Right atrium auricular region (tissue), 2 donors: ENCODE measurements at places on chromosomes 4 and X. TPM values are rescaled to one million over a fixed set of nuclear protein-coding genes. Genes with fewer than 3 reads are reported as not detected.

DNA sequence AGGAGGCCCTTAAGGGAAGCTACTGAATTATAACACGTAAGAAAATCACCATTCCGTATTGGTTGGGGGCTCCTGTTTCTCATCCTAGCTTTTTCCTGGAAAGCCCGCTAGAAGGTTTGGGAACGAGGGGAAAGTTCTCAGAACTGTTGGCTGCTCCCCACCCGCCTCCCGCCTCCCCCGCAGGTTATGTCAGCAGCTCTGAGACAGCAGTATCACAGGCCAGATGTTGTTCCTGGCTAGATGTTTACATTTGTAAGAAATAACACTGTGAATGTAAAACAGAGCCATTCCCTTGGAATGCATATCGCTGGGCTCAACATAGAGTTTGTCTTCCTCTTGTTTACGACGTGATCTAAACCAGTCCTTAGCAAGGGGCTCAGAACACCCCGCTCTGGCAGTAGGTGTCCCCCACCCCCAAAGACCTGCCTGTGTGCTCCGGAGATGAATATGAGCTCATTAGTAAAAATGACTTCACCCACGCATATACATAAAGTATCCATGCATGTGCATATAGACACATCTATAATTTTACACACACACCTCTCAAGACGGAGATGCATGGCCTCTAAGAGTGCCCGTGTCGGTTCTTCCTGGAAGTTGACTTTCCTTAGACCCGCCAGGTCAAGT lies 6.9 kb upstream of the MSANTD1 start:
- DNase-seq, result no peak

DNA sequence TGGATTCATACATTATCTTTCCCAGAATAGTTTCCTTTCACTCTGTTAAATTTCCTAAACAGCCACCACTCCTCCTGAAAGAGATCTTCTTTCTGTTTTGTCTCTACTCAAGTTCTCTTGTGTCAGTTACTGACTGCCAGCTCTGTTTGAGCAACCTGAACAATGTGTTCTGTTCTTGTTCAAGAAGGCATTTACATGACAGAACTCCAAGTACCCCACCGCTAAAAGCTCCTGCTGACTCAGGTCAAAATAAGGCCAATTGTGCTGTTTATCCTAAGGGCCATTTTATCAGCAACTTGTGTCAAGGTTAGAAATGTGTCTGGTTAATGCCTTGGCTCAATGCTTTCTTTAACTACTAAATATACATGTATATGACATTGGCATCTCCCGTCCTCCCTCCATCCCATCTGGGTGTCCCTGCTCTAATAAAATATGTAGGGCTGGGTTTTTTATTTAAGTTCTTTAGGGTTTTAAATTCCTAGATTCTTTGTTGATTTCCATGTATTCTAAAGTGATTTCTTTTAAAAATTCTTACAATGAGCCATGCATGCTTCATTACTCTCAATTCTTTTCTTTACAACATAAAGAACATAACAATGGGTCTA lies 144.3 kb upstream of the PAQR3 start:
- no peak for DNase-seq

DNA sequence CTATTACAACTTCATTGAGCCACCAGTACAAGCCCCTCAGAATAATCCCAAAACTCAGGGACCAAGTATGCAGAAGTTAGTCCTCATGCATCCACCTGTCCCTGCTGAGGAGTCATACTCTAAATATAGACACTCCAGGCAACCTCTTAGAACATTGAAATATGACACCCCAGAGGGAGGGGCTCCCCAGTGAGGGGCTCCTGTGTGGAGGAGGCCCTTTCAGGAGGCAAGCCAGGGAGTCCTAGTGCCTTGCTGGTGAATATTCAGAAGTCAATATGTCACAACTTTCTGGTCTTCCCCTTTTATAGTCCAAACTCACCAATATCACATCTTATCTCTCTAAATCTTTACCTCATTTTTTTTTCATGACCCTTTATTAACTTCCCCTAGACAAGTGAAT lies 1.6 kb upstream of the ARMCX6 start:
- no peak for DNase-seq

DNA sequence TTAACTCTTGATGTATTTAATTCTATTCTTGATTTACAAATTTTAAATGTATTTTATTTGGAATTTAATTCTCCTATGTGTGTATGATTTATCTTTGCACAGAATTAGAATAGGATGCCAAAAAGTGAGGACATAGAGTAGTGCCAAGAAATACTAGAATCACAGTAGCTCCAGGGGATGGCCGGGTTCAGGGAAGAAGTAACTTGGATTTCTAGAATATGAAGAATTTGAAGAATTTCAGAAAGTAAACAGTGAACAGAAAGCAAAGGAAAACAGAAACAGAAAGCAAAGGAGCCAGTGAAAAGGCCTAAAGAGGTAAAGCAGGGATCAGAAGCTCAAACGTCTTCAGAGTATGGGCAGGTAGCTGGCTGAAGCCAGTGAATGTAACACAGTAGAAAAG lies 1187.6 kb downstream of the RPA4 start:
- no peak for DNase-seq

- no peak for DNase-seq
Observed at GRCh38 chr4:158169506-158169905, 3.3 kb downstream of the GASK1B start.

- no peak for DNase-seq
Observed at GRCh38 chr4:101693842-101694398, 96.6 kb upstream of the BANK1 start.

DNA sequence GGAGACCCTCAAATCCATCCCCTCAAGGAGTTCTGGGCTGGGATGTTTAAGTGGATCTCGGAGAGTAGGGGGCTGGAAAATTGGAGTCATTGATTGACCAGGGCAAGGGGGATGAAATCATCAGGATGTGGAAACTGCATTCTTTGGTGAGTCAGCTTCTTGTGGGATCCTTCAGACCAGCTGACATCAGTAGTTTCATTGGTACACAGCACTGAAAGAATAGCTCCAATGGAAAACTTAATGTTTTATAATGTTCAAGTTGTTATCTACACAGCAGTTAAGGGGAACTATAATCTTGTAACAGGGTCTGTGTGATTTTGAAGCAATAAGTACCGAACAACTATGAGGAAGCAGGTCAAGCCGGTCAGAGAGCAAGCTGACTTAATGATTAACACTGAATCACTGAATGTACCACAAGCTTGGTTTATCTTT lies 506.1 kb downstream of the RPA4 start:
- DNase-seq, result no peak

DNA sequence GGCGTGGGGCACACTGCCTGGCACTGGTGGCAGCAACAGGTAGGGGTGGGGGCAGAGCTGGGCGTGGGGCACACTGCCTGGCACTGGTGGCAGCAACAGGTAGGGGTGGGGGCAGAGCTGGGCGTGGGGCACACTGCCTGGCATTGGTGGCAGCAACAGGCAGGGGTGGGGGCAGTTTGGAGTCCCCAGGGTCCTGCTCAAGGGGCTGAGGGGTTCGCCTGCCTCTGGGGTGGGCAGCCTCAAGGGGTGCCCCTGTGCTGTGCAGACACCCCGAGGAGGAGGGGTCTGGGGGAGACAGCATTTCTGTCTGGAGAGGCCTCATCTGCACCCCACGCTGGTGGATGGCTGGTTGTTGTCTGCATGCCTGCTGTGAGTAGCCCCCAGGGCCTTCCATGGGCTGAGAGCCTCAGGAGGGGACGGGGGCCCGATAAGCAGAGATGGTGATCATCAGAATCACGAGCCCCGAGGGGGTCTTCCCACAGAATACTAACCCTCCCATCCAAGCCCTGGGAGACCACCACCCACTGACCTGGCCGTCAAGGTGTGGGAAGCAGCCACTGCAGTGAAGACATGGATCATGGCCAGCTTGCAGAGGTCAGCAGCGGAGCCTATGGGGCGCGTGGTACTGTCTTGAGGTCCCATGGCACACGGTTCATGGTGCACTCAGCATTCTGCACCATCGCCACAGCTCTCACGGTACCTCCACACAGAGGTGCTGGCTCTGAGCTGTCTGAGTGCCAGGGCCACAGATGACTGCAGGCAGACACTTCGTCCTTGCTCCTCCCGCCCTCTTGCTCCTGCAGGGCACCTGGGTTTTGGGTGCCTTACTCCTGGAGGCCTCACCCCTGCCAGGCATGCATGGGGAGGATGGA lies 21.5 kb downstream of the NAT8L start:
- no peak for DNase-seq

DNA sequence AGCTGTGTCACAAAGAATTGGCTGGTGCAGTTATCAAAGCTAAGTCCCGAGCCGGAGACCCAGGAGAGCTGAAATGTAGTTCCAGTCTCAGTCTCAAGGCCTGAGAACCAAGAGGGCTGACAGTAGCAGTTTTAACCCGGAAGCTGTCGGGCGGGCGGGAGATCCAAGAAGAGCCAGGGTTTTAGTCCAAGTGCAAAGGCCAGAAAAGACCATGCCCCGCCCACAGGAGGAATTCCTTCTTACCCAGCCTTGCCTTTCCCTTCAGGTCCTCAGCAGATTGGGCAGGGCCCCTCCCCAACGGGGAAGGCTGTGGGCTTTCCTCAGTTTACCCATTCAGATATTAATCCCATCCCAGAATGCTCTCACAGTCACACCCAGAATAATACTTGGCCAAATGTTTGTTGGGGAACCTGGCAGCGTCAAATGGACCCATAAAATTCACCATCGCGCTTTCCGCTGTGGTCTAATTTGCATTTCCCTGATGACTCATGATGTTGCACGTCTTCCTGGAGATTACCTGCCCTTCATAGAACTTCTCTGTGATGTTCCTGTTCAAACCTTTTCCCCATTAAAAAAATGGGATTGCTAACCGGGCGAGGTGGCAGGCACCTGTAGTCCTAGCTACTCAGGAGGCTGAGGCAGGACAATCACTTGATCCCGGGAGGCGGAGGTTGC lies 16.2 kb downstream of the MAEA start:
- DNase-seq, result no peak

DNA sequence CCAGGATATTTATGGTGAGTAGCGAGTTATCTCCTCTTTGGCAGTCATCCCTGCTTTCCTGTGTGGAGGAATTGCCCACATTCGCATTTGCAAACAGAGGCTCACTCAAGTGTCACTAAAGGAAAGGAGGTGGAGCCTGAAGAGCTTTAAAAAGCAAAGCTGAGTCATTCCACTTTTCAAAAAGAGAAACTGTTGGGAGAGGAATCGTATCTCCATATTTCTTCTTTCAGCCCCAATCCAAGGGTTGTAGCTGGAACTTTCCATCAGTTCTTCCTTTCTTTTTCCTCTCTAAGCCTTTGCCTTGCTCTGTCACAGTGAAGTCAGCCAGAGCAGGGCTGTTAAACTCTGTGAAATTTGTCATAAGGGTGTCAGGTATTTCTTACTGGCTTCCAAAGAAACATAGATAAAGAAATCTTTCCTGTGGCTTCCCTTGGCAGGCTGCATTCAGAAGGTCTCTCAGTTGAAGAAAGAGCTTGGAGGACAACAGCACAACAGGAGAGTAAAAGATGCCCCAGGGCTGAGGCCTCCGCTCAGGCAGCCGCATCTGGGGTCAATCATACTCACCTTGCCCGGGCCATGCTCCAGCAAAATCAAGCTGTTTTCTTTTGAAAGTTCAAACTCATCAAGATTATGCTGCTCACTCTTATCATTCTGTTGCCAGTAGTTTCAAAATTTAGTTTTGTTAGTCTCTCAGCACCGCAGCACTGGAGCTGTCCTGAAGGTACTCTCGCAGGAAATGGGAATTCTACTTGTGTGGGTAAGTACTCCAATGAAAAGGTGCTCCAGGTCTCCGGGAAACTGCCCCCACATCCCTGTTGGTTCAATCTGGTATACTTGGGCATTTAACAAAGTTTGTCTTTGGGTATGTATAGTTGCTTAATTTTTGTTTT lies at the start of gene EGF:
EGF (plus strand) TSS at position 178 of the 890 bp plus-strand sequence; CDS start at position 631, 453 bp downstream.
- no peak for DNase-seq

GRCh38 chr4:129350834-129351721 lies 255.1 kb downstream of the C4orf33 start:
- no peak for DNase-seq

DNA sequence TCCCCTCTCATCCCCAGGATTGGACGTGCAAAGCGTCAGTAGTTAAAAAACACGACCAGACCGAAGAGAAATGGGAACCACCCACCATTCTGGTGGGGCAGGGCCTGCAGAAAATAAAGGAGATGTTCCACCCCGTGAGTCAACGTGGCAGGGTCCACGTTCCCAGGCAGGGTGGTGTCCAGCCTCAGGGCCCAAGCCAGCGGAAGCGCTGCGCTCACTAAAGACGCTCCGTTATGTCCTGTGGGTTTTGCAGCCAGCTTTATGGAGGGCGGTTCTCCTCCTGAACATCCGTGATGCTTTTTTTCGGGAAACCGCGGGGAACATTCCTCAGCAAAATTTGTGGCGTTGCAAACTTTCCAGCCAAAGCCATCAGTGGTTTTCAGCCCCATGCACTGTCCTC lies 93.4 kb upstream of the SHOX start:
- no peak for DNase-seq

DNA sequence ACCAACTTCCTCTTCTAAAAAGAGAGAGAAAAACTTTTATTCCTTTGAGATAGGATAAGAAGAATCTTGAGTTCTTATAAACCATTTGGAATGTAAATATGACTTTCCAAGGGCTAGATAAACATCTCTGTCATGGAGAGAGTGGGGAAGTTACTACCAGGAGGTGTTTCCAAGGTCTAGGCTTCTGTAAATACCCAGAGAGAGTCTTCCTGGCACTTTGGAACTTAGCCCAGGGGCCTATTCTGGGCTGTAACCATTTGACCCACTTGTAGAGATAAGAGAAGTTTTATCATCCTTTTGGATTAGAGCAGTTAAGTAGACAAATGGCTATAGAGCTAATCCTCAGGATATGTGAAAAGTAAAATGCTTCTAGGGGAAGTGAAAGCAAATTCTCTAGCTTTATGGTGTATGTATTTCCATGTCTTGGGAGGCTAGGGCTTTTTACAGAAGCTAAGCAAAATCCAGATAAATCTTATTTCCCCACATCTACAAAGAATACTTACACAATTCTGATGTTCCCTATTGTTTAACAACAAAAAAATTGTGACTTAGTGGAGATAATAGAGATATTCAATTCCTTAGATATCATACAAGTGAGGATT lies 51.1 kb downstream of the MCUB start:
- DNase-seq, result no peak

ARHGAP10 gene
- 36.1 TPM for total RNA-seq

ZDHHC15 gene
- 3.6 TPM for total RNA-seq

FRMPD4 gene
- total RNA-seq, result 1.3 TPM

SPRY1 gene
- total RNA-seq, result 50.0 TPM

KCNE5 gene
- not detected for total RNA-seq

MEPE gene
- total RNA-seq, result not detected
